Right ventricle myocardium superior (tissue), 1 donor: ENCODE measurements at places on chromosomes 5 and 9.
A peak's percentile ranks its signal among the peaks of the same experiment; 100 is the strongest.

DNA sequence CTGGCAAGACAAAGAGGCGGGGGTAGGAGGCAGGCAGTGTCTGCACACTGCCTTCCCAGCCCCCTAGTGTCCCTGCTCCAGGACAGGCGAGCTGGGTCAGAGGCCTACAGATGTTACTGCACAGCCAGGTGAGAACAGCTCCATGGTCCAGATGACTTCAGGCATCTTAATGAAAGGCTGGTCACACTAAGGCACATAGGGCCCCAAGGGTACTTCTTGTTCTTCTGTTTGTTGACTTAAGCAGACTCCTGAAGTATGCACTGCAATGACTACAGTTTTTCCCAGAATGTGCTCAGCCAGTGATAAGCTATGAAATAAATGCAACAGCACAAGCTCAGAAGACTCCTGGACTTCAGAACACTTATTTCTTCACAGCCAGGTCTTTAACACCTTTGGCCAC is 27.4 kb downstream of the ATPSCKMT start:
- no peak for DNase-seq

DNA sequence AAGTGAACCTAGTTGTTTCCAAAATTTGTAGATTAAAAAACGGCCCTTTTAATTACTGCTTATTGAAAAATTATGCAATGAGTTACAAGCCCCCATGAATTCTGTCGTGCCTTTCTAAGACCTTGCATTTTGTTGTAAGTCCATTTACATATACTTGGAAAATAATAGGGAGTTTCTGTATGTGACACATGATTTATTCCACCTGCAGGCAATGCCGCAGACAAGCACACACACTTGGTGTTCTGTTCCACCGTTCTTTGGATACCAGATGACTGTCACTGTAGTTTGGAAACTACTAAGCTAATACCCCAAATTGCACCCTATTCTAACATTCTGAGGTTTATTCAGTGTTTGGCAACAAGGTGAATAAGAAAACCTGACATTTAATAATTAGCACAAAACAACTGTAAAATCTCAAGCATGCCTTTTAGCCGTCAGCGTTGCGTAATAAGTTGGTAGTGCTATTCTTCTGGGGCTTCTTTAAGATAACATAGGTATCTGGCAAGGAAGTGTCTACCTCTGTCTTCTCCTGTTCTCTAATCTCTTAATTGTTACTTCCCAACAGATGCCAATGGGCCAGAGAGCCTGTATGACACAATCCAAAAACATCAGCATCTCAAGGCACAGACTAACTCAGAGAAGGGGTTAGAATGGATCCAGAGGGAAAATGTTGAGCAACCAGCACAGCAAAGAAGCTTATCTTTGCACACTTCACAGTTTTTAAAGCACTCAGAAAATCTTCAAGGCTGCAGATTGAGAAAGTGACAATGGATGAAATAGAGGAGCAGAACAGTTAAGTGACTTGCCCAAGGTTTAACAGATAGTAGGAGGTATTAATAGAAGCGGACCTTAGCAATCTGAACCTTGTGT is 48.2 kb upstream of the DPYSL3 start:
- DNase-seq, result no peak

DNA sequence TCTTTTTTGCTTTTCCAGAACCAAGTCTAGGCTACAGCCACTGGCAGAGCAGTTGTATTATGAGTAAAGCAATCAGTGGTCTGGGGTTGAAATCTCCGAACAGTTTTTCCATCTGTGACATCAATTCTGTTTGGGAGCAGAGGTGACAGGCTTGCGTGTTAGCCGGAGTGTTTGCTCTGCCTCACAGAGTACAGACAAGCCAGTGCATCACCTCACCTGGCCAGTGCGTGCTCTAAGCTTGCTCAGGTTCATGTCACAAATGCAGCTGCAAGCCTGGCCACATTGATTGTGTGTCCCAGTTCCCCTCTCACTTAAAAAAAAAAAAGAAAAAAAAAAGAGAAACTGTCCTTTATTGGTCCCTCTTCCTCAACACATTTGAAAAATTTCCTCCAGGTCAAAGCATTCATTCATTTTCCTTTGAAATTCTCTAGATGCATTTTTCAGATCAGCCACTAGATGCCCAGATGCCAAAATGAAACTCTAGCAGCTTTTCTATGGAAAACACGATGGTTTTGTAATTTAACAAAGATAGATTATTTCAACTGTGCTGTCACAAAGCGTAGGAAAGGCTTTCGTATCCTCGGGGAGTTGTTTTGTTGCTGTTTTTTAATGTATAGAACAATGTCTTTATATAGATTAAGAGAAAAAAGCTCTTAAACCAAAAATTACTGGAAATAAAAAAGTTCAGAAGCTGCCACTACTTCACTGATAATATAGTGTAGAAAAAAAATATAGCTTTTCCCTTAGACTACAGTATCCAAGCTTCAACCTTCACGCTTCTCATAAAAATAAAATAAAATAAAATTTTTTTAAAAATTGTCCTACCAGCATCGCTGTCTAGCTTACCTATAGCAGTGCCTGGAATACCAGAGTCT is 585.5 kb downstream of the TLE1 start:
- no peak for DNase-seq

DNA sequence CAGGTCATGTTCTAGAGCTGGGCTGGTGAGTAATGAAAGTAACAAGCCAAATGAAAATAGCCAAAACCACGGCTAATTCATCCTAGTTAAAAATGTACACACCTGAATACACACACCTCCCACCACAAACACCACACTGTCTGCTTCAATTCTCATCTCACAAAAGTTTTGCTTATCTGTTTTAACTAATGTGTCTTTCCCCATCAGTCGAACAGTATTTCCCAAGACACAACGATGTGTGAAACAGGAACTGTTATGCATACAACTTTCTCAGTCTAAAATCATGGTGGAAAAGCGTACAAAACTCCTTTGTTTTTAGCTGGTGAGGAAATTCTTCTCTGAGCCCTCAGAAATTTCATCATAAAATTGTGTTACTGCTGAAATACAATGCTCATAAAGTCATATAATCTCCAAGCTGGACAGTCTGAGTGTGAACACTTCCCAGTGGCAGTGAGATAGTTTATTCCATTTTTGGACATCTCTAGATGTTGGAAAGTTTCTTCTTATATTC is 242.4 kb downstream of the EFNA5 start:
- DNase-seq, result no peak

DNA sequence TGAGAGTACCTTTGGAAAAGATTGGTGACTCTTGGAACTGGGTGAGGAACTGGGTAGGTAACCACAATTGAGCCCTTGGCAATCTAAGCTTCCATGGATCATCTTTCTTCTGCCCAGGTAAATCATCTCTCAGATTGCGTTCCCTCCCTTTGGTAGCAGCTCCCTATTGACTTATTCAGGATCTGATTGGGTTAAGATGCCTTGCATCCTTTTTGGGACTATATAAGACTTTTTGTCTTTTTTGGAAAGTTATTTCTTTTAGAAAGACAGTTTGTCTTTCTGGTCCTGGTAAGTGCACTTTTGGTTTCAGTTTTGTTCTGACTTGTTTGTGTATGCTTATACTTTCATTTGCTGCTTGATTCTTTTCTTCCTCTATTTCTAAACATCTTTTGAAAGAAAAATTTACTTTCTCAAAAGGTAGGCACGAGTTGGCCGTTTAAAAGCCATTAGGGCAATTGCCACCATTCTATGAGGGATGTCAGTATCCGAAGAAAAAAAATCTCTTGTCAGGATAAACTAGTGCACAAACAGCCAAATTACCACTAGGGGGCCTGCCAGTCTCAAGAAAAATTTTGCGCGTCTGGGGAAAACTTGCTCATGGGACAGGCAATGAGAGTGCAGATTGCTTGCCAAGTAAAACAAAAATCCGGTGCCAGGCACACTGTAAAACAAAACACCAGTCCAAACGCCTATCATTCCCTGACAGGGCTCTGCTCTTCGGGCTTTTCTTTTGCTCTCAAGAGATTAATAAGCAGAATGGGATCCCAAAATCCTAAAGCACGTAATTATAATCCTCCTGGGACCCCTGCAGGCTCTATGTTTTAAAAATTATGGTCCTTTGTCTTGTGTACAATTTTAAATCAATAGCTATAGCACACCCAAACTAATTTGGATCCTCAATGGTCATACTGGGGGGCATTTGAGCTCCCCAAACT is 12.8 kb downstream of the OR1J1 start:
- peak; percentile 52 for DNase-seq

GRCh38 chr5:580436-580835 is 31.7 kb upstream of the CEP72 start:
- no peak for DNase-seq

GRCh38 chr9:131673531-131673930 is 66.3 kb downstream of the RAPGEF1 start:
- no peak for DNase-seq

- no peak for DNase-seq
Measured at GRCh38 chr5:74326571-74327338, 313.8 kb downstream of the ENC1 start.

DNA sequence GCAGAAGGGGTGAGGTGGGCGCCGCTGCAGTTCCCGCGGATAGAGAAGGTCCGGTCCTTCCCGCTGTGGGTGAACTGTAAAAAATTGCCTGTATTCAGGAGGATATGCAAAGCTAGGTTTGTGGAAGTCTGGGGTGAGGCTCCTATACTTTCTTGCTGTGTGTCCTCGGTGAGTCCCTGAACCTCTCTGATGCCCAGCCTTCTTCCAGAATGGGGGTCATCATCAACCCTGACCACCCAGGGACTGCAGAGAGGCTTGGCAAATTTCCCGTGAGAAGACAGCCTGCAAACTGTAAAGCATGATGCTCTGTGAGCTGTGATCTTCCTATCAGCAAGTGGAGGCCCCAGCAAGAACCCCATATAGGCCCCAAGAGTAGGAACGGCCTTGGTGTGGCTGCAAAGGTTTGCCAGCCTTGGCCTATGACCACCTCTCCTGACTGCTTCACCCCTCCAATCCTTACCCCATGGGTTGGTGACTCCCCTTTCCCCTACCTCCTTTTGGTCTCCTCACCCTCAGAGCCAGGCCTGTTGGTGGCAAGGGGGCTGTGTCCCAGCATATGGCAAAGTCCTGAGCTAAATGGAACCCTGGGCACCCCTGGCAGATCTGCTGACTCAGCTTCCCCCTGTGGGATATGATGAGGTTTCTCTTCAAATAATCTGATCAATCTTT is 760 bp downstream of the ALDH1B1 start:
- no peak for DNase-seq

DNA sequence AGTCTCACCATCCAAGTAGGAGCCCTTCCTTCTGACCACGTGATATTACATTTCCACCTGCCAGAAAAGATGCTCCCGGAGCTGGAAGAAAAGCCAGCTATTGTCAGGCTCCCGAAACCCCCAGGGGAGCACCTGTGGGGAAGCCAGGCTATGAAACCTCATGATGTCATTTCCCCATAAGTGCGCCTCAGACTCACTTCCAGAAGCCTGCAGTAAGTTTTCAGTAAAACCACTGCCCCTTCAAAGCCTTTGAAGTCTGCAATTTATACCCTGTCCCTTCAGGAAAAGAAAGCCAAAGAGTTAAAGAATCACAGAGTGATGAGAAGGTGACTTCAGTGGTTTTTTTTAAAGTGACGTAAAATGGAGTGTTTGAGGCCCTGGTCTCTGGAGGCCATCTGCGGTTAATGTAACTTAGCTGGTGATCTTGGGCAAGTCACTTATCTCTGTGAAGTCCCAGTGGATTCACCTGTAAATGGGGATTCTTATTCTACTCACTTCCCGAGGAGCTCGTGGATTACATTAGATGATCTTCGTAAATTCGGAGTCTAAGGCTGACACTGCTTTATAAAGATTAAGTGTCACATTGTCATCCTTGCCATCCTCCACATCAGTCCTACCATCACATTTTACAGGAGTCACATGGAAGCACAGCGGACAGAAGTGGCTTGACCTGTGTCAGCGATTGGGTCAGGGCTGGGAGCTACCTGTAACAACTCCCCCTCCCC is 2.6 kb upstream of the SEMA6A start:
- DNase-seq, result no peak
